ENCODE measurements at places on chromosomes 5 and 9. TPM values are rescaled to one million over a fixed set of nuclear protein-coding genes. Genes with fewer than 3 reads are reported as not detected.

The OBP2B gene
- total RNA-seq: not detected

The FAM169A gene
- total RNA-seq: 9.2 TPM

The GNA14 gene
- not detected for total RNA-seq

The SLCO4C1 gene
- total RNA-seq: 0.11 TPM

The IPPK gene
- total RNA-seq: 14.8 TPM

The GPRIN1 gene
- 3.0 TPM for total RNA-seq

The LAMC3 gene
- total RNA-seq: 0.10 TPM

The PCDHA2 gene
- not detected for total RNA-seq

The ZNF483 gene
- 1.9 TPM for total RNA-seq

The PDE4D gene
- total RNA-seq: 28.4 TPM

The SAPCD2 gene
- 16.5 TPM for total RNA-seq

The GABRG2 gene
- total RNA-seq: not detected

The CDC20B gene
- 0.08 TPM for total RNA-seq

Measured in activated CD8-positive, alpha-beta memory T cell treated with anti-CD3 and anti-CD28 coated beads for 36 hours (primary cell).